Activated CD8-positive, alpha-beta T cell treated with anti-CD3 and anti-CD28 coated beads, Interleukin-2, amount 10 ng/mL, durations not matched to agents 7 days and 5 days (primary cell): ENCODE measurements at places on chromosomes 16 and 17.

GRCh38 chr16:77745972-77746371 lies 23.7 kb downstream of the NUDT7 start:
- no peak for DNase-seq
- no peaks in the 10 kb centered on the region for H3K4me1 ChIP-seq
- no peak overlapping the region for H3K4me3 ChIP-seq

DNA sequence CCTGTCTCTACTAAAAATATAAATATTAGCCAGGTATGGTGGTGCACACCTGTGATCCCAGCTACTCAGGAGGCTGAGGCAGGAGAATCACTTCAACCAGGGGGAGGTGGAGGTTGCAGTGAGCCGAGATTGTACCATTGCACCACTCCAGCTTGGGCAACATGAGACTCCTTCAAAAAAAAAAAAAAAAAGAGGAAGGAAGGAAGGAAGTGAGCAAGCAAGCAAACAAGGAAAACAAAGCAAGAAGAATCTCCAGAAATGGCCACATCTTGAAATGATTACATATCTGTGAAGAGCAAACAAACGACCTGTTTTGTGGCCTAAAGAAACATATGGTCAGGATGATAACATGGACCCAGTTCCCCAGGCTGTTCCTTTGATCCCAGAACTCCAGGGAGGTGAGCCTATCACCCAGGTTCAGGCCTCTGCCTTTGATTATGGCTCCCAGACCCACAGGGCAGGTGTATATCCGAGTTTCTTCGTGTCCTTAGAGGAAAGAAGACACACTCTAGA lies 8.9 kb downstream of the ACOX1 start:
- H3K36me3 ChIP-seq = peaks cover 19% of the 10 kb centered on the region
- no peak for DNase-seq
- H3K27me3 ChIP-seq = no peaks in the 10 kb centered on the region
- H3K4me1 ChIP-seq = peaks cover 6% of the 10 kb centered on the region
- no peak overlapping the region for H3K27ac ChIP-seq

DNA sequence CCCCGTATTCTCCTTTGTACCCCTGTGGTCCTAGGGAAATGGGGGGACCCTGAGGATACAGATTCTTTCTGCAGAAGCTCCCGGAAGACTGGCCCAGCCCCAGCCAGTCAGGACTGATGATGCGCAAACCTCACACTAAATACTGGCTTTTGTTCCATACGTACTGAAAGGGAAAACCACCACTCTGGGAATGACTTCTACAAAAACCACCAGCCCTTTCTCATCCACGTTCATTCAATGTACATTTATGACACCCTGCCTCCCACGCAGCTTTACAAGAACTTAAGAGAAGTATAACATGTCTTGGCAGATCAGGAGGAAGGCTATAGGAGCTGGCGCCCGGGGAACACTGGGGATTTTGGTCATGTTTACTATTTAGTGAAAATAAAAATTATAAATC lies 70.6 kb downstream of the MARCHF10 start:
- H3K4me3 ChIP-seq = no peak overlapping the region
- H3K27me3 ChIP-seq = peaks cover 18% of the 10 kb centered on the region
- no peak for DNase-seq
- H3K27ac ChIP-seq = no peak overlapping the region

GRCh38 chr16:73503093-73503492 lies 455.2 kb upstream of the ZFHX3 start:
- no peaks in the 10 kb centered on the region for H3K4me1 ChIP-seq
- H3K27me3 ChIP-seq = no peaks in the 10 kb centered on the region
- no peak for DNase-seq
- H3K27ac ChIP-seq = no peak overlapping the region
- H3K36me3 ChIP-seq = no peaks in the 10 kb centered on the region

DNA sequence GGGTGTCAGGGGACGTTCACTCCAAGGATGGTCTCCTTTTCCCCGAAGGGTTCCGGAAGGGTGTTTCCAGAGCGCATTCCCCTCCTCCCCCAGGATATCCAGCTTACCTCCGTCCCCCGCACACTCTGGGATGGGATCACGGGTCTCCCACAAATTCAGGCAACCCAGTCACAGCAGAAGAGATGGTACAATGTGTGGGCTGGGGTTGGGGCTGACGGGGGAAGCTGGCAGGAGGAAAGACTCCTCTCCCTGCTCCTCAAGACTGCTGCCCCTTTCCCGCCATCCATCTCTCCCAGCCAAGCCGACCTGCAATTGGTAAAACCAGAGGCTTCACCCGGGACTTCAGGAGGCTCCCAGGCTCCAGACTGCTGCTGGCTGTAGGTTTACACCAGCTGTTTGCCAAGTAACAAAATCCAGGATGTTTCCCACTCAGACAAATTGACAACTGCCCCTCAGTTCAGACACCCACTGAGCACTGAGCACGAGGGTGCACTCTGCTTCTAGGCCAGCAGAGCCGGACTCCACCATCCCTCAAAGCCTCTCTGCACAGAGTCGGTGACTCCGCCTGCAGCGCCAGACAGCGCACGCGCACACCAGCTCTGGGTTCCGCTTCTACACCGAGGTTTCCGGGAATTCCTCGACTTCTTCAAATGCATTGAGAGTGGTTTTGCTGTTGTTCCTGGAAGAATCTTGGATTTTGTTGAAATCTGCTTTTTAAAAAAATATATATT lies 37.7 kb downstream of the ASPA start:
- no peaks in the 10 kb centered on the region for H3K27me3 ChIP-seq
- H3K36me3 ChIP-seq = no peaks in the 10 kb centered on the region
- H3K27ac ChIP-seq = no peak overlapping the region
- H3K4me3 ChIP-seq = no peak overlapping the region

DNA sequence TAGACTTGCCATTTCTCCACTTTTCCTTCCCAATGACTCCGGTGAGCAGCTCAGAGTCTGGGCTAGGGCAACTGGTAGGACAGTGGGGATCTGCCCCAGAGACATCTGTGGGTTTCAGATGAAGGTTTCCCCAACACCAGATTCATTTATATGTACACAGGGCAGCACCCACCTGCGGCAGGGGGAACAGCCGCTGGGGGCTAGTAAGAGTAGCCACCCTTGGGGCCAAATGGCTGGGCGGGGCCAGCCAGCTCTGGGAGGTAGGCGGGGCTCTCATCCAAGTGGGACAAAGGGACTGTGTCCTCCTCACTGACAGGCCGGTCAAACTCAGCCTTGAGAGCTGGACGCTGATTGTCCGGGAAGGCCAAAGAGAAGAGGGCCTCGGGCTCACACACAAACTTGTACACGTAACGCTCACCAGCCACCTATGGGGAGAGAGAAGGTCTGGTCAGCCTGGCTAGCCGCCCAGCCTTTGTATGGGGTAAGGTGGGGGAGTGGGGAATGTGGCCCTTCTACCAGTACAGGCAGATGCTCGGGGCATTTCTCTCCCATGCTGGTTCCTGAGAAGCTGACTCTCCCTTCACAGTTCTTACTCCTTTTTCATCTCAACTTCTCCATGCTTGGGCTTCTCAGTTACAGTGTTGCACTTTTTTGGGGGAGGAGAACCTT lies 17.7 kb downstream of the ETV4 start:
- no peak for DNase-seq
- no peak overlapping the region for H3K27ac ChIP-seq
- no peaks in the 10 kb centered on the region for H3K27me3 ChIP-seq
- H3K4me3 ChIP-seq = no peak overlapping the region
- peaks cover 21% of the 10 kb centered on the region for H3K36me3 ChIP-seq

GRCh38 chr17:38344420-38344745 lies 627 bp upstream of the GPR179 start:
- DNase-seq = no peak
- peaks cover 2% of the 10 kb centered on the region for H3K27me3 ChIP-seq
- H3K4me3 ChIP-seq = no peak overlapping the region
- peaks cover 3% of the 10 kb centered on the region for H3K4me1 ChIP-seq
- no peaks in the 10 kb centered on the region for H3K36me3 ChIP-seq
- no peak overlapping the region for H3K27ac ChIP-seq

DNA sequence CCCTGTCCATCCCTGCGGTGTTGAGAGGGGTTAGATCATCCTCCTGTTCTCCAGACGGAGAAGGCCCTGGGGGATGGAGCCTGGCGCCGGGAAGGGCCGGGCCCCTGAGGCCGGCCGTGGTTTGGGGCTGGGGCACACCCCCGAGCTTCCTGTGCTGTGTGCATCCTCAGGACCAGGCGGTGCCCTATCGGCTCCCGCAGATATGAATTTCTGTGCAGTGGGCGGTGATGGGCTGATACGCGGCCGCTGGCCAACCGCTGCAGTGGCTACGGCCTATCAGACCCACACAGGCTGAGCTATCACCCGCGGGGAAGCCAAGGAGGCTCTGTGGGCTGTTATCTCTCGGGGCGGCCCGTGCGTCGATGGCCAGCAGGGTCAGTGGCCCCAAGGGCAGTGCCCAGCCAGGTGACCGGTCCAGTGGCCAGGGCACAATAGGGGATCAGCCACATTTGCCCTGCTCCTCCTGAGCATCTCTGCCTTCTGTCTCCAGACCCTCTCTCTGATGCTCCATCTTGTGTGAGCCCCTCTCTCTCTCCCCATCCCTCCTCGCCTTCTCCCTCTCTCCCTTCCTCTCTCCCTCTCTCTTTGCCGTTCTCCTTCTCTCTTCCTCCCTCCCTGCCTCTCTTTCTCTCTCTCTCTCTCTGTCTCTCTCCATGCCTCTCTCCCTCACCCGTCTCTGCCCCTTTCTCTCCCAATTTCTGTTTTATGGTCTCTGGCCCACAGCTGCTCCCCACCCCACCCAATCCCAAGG lies 38.7 kb downstream of the ZFPM1 start:
- H3K36me3 ChIP-seq = peaks cover 2% of the 10 kb centered on the region
- no peak overlapping the region for H3K27ac ChIP-seq
- no peaks in the 10 kb centered on the region for H3K27me3 ChIP-seq
- H3K4me3 ChIP-seq = no peak overlapping the region

DNA sequence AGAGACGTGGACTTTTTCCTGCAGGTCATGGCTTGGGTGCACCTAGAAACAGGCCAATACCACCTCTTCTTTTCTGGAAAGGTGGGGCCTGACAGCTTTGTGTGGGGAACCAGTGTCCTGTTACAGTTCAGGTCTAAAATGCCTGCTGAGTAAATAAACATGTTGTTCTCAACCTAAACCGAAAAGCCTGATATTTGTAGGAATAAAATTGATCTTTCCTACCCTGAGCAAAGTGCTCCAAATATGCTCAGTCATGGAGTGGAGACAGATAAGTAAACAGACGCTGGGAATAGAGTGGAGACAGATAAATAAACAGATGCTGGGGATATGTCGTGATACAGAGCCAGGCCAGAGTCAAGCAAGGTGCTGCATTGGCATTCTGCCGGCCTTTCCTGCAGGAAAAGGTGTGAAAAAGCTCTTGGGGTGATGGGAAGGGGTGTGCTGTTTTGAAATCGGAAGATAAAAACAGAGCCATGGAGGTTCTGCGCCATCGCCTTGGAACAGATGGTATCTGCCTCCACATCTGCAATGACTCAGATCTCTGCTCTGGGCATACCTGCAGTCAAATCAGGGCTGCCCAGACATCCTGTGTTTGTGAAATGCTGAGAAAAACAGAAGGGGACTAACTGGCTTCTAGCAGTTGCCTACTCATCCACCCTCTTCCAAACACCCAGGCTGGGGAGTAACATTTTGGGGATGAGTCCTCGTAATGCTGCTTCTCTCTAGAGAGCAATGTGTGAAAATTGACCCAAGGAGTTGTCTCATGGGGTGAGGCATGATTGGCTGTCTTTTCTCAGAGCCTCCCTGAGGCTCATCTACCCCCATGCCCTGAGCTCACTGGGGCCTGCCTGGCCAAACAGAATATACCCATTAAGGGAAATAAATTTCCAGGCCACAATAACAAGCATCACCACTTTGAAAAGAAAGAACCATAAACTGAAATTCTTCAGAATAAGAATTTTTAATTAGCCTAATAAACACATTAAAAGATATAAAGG lies 16.8 kb upstream of the TRPV2 start:
- no peaks in the 10 kb centered on the region for H3K36me3 ChIP-seq
- no peak overlapping the region for H3K4me3 ChIP-seq
- H3K27ac ChIP-seq = no peak overlapping the region

DNA sequence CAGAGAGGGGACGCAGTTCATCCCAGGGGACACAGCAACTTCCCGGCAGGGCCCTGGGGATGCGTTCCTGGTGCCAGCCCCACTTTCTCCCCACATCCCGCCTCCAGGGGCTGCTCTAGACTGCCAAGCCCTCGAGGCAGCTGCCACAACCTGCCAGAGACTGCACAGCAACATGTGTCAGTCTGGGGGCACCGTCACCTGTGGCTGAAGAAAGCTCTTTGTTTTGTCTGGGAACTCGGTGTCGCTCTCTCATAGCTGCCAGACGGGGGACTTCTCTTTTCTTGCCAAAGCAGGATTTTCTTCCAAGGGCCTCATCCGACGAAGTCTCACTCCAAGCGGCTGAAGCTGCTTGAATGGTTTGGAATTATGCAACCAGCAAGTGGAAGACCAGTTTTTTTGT lies 43.7 kb downstream of the COTL1 start:
- H3K27ac ChIP-seq = no peak overlapping the region
- H3K27me3 ChIP-seq = no peaks in the 10 kb centered on the region
- no peak overlapping the region for H3K4me3 ChIP-seq

GRCh38 chr16:57147381-57148221 lies 38.2 kb downstream of the PSME3IP1 start:
- no peak overlapping the region for H3K4me3 ChIP-seq
- no peaks in the 10 kb centered on the region for H3K27me3 ChIP-seq
- no peak for DNase-seq
- peak overlapping the region; percentile 34 for H3K27ac ChIP-seq
- H3K4me1 ChIP-seq = peaks cover 29% of the 10 kb centered on the region
- H3K36me3 ChIP-seq = peaks cover 8% of the 10 kb centered on the region

GRCh38 chr16:83937922-83938885 lies 14.8 kb upstream of the OSGIN1 start:
- no peak for DNase-seq
- H3K4me3 ChIP-seq = no peak overlapping the region
- peak overlapping the region; percentile 18 for H3K27ac ChIP-seq

GRCh38 chr16:31079342-31079944 lies 5.2 kb downstream of the ZNF646 start:
- peaks cover 55% of the 10 kb centered on the region for H3K36me3 ChIP-seq
- peak overlapping the region; percentile 49 for H3K27ac ChIP-seq
- no peak overlapping the region for H3K4me3 ChIP-seq
- no peak for DNase-seq
- H3K4me1 ChIP-seq = peaks cover 50% of the 10 kb centered on the region

- no peak overlapping the region for H3K4me3 ChIP-seq
- H3K27me3 ChIP-seq = peaks cover 1% of the 10 kb centered on the region
- no peaks in the 10 kb centered on the region for H3K36me3 ChIP-seq
- H3K27ac ChIP-seq = no peak overlapping the region
- no peaks in the 10 kb centered on the region for H3K4me1 ChIP-seq
- DNase-seq = no peak
Observed at GRCh38 chr17:13544292-13544691, 57.4 kb downstream of the HS3ST3A1 start.

DNA sequence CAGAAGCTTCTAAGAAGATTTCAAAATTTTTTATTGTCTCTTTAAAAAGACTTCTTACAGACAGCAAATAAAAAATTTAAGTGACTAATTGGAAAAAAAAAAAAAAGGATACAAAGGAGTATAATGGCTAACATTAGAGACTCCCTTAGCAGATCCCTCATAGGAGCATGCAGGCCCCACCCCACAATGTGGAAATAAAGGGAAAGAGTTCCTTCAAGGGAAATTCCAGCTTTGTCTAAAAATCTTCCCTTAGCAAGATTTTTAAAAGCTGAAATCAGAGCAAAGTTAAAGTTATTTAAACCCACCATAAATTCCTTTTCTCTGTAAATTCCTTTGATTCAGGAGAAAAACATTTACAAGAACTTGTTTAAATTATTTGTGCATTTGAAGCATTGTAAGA lies 32.5 kb upstream of the NOS2 start:
- no peak for DNase-seq
- H3K36me3 ChIP-seq = peaks cover 3% of the 10 kb centered on the region
- no peak overlapping the region for H3K27ac ChIP-seq
